ENCODE measurements at places on chromosomes 1 and 21. TPM values are rescaled to one million over a fixed set of nuclear protein-coding genes. Genes with fewer than 3 reads are reported as not detected.

GRCh38 chr1:214031267-214031650 is 43.5 kb downstream of the PROX1 start:
- no peak for DNase-seq

SPRR2E gene
- not detected for total RNA-seq

- no peak for DNase-seq
Measured at GRCh38 chr1:210201681-210202080, 30.9 kb upstream of the SERTAD4 start.

MCM3AP gene
- total RNA-seq, result 187 TPM

DNA sequence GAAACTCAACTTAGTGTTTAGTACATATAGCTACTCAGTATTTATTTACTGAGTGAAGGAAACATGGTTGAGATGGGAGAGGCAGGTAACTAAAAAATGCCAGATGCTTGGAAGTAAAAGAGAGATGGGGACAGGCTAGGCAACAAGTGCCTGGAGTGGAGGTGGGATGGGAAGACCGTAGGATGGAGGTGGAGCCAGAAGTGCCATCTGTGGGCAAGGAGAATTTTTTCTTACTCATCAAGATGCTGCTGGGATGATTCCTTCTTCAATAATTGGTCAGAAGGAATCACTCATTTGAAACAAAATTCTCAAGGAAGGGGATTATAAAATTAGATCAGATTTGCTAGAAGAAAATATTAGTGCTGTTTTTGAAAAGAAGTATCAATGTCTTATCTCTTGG is 72.9 kb downstream of the IFI44 start:
- no peak for DNase-seq

- DNase-seq, result peak; percentile 19
Measured at GRCh38 chr1:182869241-182869666, 30.1 kb downstream of the DHX9 start.

DNA sequence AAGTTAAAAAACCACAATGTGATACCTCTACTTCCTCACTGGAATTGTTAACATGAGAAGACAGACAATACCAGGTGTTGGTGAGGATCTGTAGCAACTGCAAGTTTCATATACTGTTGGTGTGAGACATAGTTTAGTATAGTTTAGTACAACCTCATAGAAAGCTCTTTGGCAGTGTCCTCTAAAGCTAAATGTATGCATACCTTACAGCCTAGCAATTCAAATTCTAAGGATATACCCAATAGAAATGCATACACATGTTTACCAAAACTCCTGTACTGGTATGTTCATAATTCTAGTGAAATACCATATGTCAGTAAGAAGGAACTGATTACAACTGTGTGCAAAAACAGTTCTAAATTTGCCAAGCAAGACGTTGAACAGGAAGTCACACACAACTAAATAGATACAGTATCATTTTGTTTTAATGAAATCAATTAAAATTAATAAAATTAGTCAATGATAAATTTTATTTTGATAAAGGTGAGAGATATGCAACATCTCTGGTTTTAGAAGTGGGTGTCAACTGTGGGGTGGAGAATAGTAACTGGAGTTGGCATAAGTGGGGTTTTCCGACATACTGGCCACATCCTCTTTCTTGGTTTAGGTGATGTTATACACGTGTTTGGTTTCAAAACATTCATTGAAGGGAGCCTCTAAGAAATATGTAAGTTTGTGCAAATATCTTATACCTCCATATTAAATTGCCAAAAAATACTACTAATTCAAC is 450.7 kb downstream of the PTPRC start:
- peak; percentile 19 for DNase-seq

DNA sequence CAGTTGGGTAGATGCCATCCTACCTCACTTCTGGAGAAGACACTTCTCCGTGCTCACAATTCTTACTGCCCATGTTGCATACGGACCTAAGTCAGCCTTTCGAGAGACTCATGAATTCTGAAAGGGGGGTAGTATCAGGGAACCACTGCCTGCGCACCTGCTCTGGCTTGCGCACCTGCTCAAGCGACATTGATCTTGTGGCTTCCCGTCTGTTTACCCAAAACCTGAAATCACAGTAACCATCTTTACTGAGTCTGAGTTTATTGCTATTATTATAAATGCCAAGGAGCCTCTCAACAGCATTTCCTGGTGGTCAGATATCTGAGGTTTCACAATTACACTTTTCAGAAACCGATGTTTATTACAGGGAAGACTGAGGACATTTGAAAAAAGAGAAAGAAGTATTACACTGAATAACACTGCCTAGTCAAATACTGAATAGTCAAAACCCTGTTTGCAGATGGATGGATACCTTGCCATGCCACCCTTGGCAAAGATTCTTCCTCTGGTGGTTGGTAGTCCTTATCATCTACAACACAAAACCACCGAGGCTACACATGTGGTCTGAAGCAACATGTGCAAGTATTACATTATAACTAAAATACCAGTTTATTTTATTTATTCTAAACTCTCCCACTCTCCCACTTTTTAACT is 208.7 kb downstream of the SIPA1L2 start:
- no peak for DNase-seq

- no peak for DNase-seq
Measured at GRCh38 chr1:152020849-152021248, 16.0 kb downstream of the S100A11 start.

SPOCD1 gene
- total RNA-seq, result 0.36 TPM

CFAP107 gene
- total RNA-seq, result not detected

DNA sequence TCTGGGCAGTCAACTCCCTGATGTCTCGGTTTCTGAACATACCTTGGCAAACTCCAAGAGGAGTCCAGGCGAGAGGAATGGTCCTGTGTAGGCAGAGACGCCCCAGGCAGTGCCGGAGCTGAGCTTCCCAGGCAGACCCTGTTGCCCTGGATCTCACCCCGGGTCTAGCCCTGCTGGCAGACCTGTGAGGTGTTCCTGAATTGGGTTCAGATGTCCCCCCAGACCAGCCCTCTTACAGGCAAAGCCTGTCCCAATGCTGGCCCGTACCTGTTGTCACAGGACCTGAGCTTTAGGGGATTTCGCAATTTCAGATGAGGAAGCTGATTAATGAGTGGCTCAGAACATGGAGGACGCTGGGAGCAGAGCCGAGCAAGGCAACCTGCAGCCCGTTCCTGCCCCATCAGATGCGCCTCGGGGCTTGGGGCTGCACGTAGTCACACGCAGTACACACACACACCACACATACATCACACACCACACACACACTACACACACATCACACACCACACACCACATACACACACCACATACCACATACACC is 38.5 kb upstream of the PDE9A start:
- DNase-seq, result peak; percentile 60

DNA sequence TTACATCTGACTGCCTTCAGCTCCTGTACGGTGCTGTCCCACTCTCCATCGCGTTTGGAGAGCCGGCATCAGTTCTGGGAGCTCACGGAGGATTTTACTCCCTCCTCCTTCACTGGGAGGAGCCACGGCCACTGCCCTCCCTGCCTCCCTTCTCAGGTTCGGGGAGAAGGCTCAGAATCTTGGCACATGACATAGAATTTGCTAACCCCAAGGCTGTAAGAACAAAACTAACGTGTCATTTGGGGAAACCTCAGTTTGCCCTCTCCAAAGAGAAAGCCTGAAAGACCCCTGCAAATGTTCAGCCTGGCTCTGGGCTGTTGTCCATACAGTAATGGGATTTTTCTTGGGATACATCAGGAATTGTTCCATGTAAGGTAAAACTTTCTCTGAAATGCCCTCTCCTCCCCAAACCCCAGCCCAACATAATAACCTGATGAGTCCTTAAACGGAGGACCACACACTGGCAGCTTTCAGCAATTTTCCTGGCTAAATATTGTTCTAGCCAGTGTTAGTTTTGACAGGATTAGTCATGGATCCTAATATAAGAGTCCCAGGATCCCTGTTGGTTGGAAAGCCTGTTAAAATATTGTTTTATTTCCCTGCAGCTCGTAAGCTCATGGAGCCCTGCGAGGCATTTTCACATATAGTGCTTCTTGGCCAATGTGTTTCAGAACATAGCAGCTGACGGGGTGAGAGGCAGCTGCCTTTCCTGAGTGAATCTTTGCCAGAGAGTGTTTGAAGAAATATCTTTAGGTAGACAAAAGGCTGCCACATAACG is 98.8 kb downstream of the RHOU start:
- DNase-seq, result no peak

GRCh38 chr1:7821282-7821681 is 31.6 kb downstream of the UTS2 start:
- DNase-seq, result no peak

- no peak for DNase-seq
Measured at GRCh38 chr1:59419361-59420140, 122.7 kb downstream of the FGGY start.

GRCh38 chr1:2386636-2387611 is 4.4 kb downstream of the MORN1 start:
- no peak for DNase-seq

DNA sequence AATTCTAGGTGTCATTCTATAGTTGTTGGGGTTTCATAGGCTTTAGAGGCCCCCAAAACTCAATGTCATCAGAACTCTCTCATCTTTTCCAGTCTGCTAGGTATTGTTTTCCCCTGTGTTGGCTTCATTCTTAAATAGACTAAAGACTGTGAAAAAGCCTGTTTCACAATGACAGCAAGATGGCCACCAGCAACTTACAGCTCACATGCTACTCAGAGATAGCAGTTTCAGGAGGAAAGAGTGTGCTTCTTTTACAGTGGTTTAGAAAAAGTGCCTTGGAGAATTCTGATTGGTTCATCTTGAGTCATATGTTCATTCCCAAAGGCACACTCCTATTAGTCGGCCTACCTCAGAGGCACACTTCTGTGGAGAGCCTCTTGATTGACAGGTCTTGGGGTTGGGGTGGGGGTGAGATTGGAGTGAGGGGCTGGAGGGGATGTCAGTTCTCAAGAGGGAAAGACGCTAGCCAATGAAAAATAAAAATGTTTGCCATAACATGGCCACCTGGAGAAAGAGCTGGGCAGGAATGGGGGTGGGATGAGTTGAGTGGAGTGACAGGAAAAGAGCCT is 8.5 kb downstream of the IL23R start:
- no peak for DNase-seq

TSSK3 gene
- 2.9 TPM for total RNA-seq

GRCh38 chr1:16727190-16728111 is 12.9 kb upstream of the RNU1-4 start:
- no peak for DNase-seq

DNA sequence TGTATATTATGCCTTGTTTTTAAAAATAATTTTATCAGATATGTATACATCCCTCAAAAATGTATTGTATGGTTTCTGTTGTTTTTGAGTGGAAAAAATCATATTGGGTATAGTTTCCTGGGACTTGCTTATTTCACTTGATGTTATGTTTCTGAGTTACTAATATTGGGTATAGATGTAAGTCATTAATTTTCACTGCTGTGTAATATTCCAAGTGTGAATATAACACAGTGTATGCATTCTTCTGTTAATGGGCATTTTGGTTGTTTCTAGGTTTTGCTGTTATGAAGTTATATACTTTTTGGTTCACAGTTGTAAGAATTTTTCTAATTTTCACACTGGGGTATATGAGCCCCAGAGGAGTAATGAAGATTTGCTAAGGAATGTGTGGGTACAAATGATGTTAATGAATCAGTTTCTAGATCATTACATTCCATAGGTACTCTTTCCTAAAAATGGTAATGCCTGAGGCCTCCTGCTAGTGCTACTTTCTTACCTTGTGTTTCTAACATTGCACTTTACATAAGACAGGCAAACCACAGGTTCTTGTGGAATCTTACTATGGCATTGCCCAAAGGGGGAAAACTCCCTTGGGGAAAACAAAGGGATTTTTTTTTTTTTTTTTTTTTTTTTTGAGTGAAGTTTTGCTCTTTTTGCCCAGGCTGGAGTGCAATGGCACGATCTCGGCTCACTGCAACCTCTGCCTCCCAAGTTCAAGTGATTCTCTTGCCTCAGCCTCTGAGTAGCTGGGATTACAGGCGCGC is 3.2 kb downstream of the TTC3 start:
- no peak for DNase-seq

DNA sequence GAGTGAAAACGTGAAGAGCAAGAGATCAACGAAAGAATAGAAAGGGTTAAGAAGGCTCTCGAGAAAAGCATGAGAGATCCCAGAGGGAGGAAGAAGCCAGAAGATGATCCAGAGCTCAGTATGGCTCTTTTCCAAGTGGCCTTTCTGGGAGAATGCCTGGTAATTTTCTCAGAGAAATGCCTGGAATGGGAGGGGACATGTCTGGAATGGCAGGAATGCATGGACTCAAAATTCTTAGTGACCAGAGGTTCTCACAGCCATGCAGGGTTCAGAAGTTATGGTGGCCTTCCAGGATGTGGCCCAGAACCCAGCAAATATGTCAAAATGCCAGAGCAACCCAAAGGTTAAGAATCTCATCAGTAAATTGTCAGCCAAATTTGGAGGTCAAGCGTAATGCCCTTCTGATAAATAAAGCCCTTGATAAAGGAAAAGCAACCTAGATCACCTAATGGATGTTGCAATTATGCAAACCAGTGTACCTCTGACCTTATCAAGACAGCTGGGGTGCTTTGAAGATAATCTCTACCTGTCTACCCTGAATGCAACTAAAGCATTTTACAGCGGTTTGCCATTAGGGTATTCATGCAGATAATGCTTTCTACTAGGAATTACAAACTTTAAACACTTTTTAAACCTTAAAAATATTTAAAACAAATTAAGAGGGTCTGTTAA is 53.1 kb downstream of the NBPF6 start:
- no peak for DNase-seq

CR1L gene
- total RNA-seq, result not detected

GRCh38 chr1:24586119-24586518 is 30.2 kb downstream of the NCMAP start:
- no peak for DNase-seq

DNA sequence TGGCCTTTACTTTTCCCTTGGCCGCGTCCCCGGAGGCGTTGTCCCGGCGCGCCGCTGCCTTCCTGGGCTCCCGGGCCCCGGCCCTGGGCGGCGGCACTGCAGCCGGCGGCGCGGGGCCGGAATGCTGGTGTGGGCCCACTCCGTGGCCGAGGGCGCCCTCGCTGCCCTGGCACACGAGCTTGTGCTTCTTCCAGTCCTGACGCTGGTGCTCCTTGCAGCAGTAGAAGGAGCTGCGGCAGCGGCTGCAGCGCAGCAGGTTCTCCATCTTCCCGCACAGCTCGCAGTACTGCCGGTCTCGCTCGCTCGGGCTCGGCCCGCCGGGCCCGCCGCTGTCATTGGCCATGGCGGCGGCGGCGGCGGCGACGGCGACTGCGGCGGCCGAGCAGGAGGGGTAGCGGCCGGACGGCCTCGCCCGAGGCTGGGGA is 529 bp downstream of the EGLN1 start:
- DNase-seq, result peak; percentile 49

DNA sequence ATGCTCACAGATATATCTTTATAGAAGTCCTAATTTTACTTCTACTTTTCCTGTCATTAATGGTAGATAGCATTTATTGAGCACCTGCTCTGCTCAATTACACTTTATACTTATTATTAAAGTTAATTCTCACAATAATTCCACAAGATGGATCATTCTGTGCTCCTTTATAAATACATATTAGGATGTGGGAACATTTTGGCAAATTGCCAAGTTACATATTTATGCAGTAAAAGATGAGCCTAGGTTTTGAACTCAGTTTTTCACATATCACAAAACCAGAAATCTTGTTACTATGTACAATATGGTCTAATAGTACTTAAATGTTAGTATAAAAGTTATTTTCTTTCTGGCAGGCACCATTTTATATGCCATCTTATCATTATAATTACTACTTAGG is 895.0 kb upstream of the B3GALT2 start:
- no peak for DNase-seq
